ENCODE measurements at places on chromosomes 16 and 17.
A peak's percentile ranks its signal among the peaks of the same experiment; 100 is the strongest.

DNA sequence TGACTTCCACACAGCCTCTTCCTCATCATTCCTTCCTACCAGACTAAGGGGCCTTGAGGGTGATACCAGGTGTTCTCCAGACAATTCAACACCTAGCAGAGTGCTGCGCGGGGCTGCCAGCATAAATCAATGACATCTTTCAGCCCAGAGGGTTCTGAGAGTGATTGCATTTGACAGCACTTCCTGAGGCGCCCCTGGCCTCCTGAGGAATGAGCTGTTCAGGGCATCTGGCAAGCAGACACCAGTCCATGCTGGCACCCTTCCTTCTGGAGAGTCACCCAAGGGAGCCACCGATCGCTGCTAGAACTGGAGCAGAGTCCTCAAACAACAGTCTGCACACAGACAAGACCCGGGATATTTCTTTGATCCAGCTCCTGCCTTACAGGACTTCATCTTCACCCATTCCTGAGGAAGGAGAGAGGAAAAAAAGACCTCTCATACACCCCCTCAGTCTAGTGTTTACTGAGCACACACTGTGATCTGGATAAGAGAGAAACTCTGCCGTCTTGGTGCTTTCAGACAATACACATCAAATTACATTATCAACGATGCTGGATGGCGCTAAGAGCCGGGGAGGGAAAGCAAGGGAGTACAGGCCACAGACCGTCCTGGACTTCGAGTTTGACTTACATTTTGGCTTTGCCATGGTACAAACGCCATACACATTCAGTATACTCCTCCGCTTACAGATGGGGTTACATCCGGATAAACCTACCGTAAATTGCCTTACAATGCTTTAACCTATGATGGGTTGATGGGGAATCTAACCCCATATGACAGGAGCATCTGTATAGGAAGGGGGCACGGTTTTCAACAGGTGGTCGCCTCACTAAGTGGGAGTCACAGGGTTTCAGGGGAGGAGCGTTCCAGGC, 23.0 kb downstream of the NPTX1 start:
- DNase-seq: no peak

DNA sequence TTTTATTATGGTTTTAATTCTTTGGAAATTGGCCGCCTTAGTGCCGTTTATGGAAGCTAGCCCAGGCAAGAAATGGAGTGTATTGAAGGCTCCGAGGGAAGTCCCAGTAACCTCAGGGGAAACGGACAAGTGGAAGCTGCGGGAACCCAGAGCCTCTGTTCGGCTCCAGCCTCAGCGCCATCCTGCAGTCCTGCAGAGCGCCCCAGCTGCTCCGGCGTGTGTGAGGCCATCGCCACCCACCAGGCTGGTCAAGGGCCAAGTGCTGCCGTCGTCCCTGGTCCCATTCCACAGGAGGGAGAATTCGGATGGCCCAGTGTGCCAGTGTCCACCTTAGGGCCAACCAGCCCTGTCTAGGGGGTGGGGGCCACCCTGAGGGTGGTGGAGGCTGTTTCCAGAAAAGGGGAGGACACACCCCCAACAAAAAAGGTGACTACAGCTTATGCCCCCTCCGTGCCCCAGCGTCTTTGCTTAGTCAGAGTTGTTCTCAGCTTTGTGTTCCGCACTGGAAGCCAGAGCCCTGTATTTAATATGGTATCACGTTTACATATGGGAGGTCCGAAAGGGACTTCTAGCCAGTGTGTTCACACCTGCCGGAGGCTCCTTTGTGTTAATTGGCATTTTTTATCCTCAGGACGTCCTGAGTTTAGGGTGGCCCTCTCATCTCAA, 13.0 kb downstream of the MGRN1 start:
- no peak for DNase-seq

DNA sequence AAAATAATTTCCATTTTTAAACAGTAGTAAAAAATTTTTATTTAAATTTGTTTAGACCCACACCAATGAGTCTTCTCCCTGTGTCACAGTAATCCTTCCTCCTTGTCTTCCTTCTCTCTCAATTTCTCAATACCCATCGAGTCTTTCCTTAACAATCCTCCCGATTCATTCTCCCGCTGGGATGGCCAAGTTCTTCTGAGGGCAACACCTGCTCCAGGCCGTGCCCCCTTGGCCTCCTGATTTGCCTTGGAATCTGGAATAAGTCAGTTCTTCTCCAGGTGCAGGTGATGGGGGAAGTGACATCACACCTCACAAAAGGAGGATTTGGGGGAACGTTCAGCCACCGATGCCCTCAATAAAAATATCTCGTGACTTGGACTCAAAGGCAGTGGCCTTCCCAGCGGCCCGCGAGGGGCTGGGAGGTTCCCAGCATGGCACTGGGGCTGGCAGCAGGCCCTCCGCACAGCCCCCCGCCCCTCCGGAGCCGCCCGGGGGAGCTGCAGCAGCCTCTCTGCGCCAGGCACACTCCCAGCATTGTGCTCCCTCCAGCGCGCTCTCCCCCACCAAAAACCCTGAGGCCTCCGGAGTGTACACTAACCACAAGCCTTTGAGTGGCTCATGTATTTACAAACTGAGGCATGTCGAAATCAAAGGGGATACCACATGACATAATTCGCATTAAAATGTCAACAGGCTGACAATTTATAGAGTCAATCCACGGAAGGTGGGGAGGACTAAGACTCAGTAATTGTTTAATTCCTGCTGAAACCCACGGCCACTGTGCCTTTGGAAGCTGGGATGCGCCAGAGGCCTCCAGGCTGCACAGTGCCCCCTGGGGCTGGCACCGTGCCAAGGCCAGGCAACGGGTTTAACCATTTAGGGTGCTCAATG, 120.5 kb downstream of the ZFHX3 start:
- DNase-seq: no peak

GRCh38 chr16:11672206-11673090, 4.2 kb downstream of the SNN start:
- DNase-seq: peak; percentile 43

GRCh38 chr16:59905606-59906005, 1171.5 kb upstream of the GOT2 start:
- no peak for DNase-seq

- no peak for DNase-seq
Measured at GRCh38 chr17:76972046-76972641, 103.9 kb downstream of the MGAT5B start.

DNA sequence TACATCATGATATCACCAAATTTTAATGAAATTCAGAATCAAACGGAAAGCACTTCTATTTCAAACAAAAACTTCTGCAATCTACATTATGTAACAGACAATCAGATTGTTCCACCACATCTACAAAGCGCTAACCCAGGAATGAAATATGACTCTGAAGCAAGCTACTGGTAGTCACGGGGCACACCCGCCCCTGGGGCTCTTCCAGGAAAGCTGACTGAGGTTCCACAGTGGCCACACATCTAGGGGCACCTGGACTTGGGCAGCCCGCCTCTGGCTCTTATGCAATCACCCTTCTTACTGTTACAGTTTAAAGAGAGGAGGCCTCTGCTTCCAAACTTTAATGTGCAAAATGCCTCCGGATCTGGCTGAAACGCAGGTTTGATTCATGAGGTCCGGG, 27.5 kb downstream of the ZCCHC14 start:
- no peak for DNase-seq

- no peak for DNase-seq
Measured at GRCh38 chr17:78766225-78766624, 15.8 kb downstream of the CYTH1 start.

DNA sequence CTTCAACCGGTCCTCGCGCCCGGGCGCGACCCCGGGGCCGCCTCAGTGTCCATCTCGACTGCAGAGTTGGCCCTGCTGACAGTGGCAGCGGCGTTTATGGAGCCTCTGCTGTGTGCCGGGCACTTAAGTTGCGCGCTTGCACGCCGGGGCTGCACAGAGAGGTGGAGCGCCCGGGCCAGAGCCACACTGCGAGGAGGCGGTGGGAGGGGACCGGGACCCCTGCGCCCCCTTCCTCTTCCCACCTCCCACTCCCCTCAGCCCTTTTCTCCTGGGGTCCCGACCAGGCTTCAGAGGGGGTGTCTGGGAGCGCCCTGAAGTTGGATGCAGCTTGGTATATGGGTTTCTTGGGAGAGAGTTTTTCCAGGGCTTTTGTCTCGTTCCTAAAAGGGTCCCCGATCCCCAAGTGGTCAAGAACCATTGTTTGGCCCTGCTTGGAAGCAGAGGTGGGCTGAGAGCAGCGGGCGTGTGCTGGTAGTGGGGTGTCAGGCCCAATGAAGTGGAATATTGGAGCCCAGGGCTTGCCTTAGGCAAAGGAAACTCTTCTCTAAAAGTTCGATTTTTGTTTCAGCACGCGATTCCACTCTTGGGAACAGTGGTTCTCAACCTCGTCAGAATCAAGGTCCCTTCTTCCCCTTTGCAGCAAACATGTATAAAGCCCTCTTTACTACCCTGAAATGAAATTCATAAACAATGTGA, 605 bp downstream of the MRTFB start:
- peak; percentile 5 for DNase-seq

DNA sequence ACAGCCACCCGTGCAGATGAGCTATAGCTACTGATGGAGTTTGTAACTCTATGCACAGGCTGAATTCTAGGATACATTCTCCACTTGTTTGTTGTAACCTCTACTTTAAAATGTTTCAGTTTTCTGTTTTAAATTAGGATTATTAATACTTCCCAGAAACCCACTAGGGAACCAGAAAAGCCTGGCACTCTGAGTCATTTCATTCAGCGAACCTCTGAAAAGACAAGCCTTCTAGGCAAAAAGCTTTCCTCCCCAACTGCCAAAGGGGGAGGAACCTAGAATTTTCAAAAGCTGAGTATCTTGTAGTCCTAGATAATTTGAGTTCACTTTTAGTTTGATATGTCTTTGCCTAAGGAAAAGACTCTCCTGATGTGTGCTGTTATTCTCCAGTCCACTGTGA, 43.2 kb downstream of the GOSR1 start:
- no peak for DNase-seq

- no peak for DNase-seq
Measured at GRCh38 chr17:45031231-45032173, 19.9 kb downstream of the DCAKD start.

GRCh38 chr17:68973098-68973846, 18.1 kb upstream of the ABCA8 start:
- no peak for DNase-seq

DNA sequence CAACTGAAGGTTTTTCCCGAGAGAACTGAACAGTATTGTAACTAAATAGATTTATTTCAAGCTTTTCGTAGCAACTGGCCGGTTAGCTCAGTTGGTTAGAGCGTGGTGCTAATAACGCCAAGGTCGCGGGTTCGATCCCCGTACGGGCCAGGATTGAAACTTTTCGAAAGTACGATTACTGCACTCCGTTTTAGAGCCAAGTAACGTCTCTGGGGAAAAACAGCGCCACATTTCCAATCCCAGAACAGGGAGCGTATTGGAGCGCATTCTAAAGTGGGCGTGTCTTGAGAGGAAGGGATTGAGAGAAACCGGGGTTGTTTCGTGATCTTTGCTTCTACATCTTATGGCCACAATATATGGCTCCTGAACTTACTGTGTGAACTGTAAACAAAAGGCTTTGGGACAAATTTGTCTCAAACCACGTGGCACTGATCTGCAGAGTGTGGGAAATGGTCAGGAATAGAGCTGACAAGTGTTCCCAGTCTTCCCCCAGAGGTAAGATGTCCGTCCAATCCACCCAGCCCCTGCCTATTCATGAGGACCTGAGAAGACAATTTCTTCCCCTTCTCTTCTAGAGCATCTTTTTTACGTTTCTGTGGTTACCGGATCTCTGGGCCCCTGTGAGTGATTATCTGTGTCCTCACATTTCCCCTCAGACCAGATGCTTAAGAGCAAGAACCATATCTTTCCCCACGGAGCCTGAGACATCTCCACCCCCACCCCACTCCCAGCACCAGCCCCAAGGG, 2.3 kb downstream of the BORCS6 start:
- peak; percentile 71 for DNase-seq

DNA sequence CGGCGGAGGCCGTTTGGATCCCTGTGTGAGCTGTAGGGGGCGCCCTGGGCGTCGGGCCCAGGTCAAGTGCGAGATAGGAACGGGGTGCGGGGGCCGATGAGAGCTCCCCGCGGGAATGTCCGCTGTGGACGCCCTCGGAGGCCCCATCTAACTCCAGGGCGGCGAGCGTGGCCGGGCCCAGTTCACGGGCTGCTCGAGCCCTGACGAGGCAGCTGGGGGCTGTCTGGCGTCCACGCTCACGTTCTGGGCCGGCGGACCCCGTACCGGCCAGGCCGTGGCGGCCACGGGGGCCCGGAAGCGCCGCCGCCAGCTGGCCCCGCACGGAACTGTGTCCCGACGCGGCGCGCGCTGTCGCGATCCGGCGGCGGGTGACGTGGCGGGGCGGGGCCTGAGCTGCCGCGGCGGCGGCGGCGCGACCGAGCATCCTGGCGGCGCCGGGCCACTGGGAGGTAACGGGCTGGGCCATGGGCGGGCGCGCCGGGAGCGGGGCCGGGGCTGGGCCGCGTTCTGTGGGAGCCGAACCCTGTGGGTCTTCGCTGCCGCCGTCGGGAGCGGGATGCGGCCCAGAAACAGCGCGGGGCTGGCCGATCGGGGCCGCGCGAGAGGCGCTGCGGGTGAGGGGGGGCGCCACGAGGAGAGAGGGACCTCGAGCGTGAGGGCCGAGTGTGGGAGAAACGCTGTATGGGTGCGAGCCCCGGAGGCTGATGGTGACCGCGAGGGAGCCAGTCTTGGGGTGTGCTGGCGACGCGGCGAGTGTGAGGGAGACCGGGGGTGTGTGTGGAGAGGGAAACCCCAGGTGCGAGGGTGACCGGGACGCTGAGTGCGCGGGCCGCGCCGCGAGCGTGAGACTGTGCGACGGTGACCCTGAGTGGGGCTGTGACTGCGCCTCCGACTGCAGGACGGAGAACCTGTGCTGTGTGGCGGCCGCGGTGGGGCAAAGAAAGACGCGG, at the start of gene SLC7A6:
Gene SLC7A6, plus strand, starts transcription at position 399 of the 950 bp plus-strand sequence. CDS start 10,201 bp downstream, outside the sequence.
- DNase-seq: peak; percentile 92

- no peak for DNase-seq
Measured at GRCh38 chr16:85284141-85284817, 172.0 kb upstream of the CIBAR2 start.

DNA sequence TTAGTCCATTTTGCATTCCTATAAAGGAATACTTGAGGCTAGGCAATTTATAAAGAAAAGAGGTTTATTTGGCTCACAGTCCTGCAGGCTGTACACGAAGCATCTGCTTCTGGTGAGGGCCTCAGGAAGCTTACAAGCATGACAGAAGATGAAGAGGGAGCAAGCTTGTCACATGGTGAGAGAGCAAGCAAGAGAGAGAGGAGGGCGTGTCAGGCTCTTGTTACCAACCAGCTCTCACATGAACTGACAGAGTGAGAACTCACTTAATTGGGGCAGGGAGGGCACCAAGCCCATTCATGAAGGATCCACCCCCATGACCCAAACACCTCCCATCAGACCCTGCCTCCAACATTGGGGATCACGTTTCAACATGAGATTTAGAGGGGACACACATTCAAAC, 1.6 kb downstream of the CHCT1 start:
- DNase-seq: no peak

- DNase-seq: no peak
Measured at GRCh38 chr17:81607431-81607830, 29.5 kb downstream of the NPLOC4 start.

- no peak for DNase-seq
Measured at GRCh38 chr17:78732354-78732753, 49.7 kb downstream of the CYTH1 start.
